Activated naive CD8-positive, alpha-beta T cell treated with anti-CD3 and anti-CD28 coated beads, Interleukin-2, amount 10 ng/mL, durations not matched to agents 7 days and 5 days (primary cell): ENCODE measurements at places on chromosomes 2 and 18. TPM values are rescaled to one million over a fixed set of nuclear protein-coding genes. Genes with fewer than 3 reads are reported as not detected.

Gene KLHL41
- total RNA-seq, result not detected

Gene HOXD8
- total RNA-seq, result not detected

Gene CNGA3
- not detected for total RNA-seq

GRCh38 chr2:154293864-154294263, 404.6 kb upstream of the KCNJ3 start:
- no peak for DNase-seq

DNA sequence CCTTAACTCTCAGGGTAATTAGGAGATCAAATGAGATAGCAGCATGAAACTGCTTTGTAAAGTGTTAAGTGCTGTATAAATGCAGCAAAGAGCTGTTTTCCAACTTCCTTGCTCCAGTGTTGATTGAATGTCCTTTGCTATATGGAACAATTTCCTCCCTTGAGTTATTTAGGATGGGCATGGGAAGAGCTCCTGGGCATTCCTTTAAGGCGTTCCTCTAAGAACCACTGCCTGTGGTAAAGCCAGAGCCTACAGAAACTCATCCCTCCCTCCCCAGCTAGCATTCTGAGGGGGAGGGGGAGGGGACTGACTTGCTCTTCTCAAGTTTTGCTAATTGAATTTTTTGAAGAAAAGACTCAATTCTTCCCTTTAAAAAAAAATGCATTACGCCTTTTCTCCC, 1.4 kb downstream of the AKAIN1 start:
- no peak for DNase-seq

DNA sequence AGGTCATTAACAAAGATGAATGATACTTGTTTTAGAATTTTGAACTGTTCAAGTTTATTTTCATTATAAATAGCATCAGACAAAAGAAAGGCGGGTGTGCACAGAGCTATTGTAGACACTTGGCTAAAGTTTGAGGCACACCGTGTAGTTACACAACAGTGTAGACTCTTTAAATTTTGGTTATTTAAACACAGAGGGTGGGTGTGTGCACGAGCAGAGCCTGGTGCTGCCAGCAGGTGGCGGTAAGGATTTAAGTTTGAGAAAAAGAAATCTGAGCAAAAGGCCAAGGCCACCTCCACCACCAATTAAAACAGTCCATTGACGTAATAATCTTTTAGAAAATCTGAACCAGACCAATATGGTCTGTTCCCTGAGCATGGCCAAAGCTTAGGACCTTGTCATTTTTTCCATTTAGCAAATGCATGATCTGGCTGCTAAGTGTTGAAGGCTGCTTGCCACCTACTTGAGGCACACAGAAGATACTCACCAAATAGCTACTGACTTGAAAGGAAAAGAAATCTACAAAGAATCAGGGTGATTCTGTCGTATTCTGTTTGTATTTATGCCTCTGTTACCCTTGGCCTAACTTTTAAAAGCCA, 14.3 kb downstream of the COPS7B start:
- DNase-seq, result peak; percentile 62

DNA sequence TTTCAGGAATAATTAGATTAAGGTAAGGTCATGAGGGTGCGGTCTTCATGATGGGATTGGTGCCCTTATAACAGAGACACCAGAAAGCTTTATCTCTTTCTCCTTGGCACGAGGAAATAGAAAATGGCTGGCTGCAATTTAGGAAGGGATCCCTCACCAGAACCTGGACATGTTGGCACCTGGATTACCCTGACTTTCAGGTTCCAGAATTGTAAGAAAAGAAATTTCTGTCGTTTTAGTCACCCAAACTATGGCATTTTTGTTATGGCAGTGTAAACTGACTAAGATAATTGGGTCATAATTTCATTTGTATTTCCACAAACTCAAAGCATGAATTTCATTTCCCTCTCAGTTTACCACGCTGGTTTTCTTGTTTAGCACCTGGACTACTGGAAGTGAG, 473.6 kb downstream of the PTH2R start:
- DNase-seq, result no peak

DNA sequence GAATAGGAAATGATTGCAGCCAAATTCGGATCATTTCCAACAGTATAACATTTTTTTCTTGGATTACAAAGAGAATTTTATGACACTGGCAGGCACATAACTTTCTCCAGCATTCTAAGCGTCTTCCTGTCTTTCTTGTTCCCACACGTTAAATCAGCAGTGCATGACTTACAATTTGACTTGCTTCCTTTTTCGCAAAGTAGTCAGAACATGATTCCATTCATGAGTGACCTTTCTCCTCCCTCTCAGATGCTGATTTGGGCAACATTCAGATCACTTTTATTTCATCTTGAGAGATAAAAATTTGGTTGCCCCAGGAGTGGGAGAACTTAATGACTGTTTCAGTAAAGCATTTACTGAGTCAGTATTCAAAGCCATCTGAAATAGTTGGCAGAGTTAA, 858.7 kb upstream of the ACVR2A start:
- DNase-seq, result no peak
